Stimulated activated CD4-positive, alpha-beta T cell treated with anti-CD3 and anti-CD28 coated beads, Interleukin-1b, Interleukin-23, amount 100 ng/mL, for 1 hour (primary cell): ENCODE measurements at places on chromosomes 1 and 21.

DNA sequence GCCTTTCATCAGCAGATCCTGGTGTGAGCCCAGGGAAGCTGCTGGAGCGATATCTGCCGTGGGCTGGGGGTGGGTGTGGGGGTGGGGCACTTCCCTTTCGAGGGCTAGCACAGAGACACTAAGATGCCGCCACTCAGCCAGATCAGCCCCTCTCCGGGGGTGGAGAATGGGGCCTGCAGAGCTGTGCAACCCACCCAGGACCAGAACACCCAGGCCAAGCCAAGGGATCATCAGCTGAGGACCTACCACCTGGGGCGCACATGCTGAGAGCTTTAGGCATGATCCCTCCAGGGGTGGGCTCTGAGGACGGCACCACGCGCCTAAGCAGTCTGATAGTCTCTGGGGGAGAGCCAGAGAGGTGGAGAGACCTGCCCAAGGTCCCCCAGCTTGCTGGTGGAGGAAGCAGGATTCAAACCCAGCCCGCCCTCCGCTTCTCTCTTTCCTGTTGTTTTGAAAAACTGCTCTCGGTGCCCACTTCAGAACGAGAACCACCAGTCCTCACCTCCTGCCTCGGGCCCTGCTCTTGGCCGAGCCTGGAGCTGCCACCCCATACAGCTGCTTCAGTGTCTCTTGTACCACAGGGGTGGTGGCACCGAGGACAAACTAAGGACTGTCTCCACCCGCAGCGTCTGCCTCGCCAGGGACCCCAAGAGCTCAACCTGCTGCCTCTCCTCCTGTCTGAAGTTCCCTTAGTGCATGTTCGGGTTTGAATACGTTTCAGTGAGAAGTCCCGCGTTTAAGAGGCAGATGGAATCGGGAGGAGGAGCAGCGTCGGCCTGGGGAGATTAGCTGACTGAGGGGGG is 39.7 kb upstream of the RUNX3 start:
- no peak for DNase-seq

DNA sequence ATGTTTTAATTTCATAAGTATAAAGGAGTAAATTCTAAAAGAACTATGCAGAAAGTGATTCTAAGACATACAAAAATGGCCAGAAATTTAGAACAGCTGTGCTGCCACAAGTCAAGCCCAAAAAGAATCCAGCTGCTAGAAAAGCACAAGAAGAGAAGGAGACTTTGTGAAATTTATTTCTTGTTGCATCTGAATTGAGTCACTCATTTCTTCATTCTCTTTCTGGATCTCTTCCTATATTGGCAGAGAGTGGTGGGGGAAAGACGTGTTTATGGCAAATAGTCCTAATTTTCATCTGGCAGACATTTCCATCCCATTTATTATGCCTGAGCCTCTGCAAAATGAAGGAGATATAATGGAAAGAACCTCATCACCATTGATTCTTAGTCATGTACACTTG is 139.6 kb upstream of the CTTNBP2NL start:
- DNase-seq = no peak

DNA sequence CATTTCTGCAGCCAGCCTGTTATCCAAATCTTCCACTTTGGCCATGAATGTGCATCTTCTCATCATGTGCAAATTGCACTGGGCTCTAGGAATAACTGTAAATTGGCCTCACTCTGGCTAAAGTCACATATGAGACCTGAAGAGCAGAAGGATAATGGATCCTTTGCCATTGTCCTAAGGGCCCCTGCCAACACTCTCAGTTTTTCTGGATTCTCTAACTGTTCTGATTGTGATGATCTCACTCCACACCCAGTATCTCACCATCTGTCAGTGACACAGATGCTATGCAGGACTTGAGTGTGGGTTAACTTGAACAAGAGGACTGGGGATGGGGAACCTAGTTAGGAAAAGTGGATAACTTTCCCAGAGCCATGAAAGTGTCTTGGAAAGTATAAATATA is 8.5 kb upstream of the FYB2 start:
- DNase-seq = no peak

DNA sequence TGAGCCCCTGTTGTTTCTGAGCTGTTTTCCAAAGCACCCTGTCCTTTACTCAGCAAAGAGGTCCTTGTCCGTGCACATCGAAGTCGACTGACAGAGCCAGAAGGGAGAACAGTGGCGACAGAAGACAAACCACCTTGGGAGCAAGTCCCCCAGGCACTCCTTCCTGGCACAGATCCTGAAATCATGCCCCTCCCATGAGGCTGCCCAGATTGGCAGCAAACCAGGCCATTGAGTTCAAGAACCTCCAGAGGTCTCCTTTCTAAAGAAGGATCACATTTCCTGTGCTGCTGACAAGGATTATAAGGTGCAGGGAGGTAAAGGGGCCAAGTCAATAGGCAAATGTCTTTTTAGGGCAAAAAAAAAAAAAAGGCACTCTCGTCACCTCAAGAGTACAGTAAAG is 84.7 kb upstream of the HIVEP3 start:
- DNase-seq = no peak

GRCh38 chr1:197485790-197486189 is 217.7 kb downstream of the CRB1 start:
- no peak for DNase-seq

DNA sequence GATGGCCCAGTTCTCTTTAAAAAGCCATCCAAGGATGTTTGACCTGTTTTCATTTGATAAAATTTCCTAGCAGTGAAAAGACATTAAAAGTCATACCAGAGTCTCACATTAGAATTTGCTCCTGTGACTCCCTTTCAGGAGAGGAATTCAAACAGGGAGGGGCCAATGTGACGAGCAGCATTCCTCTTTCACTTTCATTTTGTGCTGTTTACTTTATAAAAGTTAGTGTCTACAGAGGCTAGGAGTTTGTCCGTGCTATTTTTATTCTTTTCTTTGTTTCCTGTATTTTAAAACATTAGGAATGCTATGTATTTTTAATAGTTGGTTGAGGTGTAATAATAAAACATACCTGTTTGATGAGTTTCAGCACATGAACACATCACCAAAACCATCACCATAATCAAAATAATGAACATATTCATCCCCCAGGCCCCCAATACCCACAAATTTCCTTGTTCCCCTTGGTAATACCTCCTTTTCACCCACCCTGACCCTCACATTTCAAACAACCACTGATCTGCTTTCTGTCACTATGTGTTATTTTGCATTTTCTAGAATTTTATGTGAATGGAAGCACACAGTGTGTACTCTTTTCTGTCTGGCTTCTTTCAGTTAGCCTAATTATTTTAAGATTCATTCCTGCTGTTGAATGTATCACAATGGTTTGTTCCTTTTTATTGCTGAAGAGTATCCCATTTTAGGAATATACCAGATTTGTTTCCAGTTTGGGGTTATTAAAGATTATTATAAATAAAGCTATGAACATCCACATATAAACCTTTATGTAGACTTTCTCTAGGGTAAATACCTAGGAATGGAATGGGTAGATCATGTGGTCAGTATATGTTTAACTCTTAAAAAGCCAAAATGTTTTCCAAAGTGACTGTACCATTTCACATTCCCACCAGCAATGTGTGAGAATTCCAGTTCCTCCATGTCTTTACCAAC is 129.5 kb downstream of the TENT5C start:
- DNase-seq = no peak

DNA sequence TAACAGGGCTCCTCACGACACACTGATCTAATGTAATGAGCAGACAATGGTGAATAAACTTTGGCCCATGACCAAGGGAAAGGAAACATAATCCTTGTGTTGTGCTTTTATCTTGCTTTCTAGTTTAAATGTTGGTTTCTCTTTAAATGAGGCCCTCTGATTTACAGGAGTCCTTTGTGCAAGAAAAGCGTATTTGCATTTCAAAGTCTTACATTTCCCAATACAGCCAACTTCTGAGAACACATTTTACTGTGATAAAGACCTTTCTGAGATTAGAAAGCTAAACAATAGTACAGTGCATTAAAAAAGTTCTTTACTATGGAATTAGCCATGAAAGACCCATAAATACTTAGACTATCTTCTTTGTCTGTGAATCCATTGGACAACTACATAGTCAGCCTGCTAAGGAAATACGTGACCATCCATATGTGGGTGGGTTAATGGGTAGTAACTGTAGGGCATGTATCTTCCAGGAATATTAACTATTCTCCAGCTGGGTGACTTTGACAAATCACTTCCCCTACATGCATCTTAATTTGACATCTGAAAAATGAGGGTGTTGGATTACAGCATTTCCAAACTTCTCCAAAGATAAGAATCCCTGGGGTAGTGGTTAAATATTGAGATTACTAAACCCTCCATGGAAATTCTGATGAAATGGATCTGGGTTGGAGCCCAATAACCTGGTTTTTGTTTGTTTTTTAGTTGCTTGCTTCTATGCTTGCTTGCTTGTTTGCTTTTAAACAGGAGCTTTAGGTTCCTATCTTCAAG is 50.3 kb upstream of the USP1 start:
- no peak for DNase-seq

DNA sequence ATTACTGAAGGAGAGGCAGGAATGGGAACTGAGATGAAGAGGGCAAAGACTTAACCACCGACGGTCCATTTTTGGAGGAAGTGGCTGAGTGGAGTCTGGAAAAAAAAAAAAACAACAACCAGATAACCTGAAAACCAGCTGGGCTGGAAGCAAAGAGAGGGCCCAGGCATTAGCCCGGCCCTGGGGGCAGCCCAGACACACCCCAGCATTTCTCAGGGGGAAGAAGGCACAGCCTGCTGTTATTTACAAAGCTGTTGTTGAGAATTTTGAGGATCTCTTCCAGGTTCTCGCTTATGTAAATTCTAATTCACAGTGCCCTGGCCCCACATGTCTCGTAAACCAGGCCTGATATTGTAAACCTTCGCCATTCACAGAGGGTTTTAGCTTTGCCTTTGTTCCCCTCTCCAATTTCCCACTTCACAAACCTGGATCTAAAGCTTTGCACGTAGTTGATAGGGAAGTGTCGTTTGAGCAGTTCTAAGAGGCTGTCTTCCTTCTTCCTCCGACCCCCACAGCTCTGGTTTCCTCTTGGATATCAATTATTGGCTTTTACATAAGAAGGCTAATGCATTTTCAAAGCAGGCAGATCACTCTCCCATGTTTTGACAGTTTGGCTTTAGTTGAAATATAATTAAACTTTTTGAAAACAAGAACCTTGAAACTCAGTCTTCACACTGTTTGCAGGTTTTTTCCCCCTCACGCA is 161.8 kb upstream of the IRF2BP2 start:
- DNase-seq = no peak

DNA sequence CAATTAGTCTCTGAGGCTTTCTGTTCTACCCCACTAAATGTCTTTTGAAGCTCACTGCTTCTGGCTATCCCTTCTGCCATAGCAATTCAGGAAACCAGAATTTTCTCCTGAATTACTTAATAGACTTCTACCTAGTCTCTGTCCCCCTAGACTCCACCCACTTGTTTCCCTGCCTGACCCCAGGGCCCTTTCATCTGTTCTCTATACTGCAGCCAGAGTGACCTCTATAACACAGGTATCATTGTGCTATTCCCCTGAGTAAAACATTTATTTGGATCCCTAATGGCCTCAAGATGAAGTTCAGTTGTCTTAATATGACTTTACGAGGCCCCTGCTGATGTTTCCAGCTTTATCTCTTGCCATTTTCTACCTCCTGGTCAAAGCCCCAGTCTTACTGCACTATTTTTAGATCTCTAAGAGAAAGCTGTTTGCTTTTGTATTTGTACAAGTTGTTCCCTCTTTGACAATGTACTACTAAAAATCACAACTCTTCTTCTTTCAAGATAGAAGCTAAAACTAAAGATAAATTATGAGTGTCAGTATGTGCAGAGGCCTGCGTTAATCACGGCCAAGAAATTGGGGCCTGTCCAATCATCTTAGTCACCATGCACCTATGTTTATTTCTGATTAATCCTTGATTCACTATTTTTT is 54.5 kb downstream of the ATP1B1 start:
- DNase-seq = no peak

DNA sequence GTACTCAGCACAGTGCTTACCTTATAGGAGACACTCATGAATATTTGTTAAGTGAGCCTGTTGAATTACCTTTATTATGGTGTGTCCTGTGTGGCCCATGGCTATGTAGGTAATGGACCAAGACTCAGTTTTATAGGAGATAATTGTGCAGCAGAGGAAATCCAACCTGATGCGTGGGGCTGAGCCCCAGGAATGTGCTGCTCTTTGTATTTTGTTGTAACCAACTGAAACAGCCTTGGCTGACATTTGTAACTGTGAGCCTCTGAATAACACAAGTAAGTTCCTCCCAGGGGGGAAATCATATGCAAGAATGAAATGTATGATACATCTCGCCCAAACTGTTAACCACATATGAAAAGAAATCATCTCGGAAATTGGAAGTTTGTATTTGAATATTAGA is 364.2 kb upstream of the ZP4 start:
- DNase-seq = no peak

GRCh38 chr1:100616121-100616621 is 78.2 kb downstream of the GPR88 start:
- no peak for DNase-seq

DNA sequence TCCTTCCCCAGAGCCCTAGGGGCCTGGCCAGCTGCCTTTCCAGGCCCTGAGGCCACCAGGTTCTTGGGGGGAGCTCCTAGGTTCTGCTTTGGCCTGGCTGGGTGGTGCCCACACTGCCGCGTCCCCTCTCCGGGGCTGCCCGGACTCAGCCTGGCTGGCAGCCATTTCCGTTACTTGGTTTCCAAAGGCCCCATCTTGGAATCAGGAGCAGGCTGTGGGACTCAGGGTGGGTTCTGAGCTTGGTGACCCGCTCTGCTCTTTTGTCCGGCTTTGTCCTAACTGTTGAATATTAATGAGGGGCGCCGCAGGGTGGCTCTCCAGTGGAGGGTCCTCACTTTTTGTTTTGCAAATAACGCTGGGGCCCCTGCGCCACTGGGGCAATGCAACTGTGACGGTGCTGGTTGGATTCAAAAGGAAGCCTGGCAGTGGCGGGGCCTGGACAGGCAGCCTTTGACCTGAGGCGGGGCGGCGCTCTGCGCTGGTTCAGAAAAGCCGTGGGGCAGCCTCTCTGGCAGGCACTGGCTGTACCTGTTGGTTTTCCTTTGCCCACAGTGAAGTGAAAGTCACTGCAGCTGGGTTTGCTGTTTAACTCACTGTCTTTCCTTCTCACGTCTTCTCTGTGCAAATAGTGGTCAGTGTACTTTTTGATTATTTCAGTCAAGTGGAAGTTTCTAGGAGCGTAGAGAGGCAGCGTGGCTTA is 20.2 kb downstream of the SKI start:
- no peak for DNase-seq

- DNase-seq = no peak
These were observed 463.5 kb downstream of the LMO4 start for GRCh38 chr1:87791931-87792740.

DNA sequence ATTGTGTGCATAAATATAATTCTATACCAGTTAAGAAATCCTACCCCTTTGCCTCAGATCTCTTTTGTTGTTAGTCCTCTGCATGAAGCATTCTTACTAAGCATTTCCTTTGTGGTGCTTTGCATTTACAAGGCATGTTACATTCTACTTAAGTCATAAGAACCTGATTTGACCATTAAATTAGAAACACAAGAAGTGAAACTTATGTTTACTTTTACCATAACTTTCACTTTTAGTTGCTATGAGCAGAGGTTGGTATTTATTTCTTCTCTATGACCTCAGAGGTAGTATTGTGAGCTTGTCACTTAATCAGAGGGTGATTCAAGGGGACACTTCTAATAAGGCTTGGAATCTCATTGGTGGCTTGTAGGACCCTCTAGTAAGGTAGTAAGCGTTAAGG is 9.0 kb downstream of the FAM20B start:
- DNase-seq = no peak
